ENCODE measurements at places on chromosomes 1 and 21.
A peak's percentile ranks its signal among the peaks of the same experiment; 100 is the strongest.

GRCh38 chr1:67969446-67969845, 81.0 kb downstream of the DIRAS3 start:
- no peak for DNase-seq

GRCh38 chr1:63802109-63802508, 28.3 kb downstream of the ROR1 start:
- DNase-seq, result no peak

GRCh38 chr1:100796046-100796445, 76.5 kb downstream of the VCAM1 start:
- no peak for DNase-seq

GRCh38 chr1:99676876-99677275, 31.0 kb downstream of the PALMD start:
- no peak for DNase-seq

DNA sequence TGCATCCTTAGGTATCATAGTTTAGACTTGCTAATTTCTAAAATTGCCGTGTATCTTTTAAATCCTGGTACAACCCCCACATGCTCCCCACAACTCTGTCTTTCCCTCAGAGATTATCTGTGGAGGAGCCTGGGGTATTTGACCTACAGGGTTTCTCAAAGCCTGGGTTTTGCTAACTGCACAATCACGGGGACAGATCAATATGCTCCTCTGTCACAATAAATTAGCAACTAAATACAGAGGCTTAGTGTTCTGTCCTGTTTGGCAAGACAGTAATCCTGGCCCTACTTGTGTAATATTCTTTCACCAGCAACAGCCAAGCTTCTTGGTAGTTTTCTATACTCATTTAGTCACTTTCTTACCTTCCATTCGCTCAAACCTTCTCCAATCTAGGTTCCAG, 8.5 kb downstream of the ECHDC2 start:
- DNase-seq, result no peak

DNA sequence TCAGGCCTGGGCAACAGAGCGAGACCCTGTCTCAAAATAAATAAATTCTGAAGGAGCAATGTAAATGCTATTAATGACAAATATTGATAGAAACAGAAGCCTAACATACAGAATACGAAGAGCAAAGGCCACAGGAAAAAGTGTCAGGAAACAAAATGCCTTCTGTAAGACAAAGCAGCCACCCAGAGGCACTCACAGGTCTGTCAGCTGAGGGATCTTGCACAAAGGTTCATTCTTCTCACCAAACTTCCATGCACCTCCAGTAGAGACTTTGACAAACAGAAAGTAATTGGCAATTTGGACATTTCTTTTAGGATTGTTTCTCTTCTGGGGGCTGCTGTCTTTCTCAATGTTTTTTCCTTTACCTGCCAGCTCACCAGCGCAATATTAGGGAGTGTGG, 1.2 kb upstream of the ALDH9A1 start:
- DNase-seq, result no peak

DNA sequence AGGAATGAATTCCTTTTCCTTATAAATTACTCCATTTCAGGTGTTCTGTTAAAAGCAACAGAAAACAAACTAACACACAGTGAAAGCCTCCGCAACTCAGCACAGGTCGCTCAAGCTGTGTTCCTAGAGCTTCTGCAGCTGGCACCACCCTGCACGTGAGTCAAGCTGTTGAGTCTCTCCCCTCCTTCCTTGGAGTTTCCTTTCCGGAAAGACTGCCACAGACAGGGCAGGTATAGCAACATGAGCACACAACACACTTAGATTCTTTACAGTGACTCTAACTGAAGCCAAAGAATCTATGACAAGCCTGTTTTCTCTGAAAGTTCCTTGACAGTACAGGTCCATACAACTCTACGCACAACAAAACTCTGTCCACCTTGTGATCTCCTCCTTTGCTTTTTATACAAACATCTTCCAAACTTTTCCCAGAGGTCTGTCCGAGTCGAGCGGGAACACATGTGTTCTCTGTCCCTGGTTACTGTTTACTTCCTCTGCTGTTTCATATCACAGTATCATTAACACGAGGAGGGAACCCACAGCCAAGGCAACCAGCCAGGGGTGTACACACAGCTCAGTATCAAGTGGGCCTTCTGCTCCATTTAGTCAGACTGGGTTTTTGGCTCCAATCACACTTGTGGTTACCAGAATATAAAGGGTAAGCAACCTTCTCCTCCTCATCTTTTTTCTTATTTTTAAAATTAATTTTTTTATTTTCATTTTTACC, 38.7 kb upstream of the DESI2 start:
- no peak for DNase-seq

- DNase-seq, result no peak
These were observed 57.4 kb downstream of the BRINP2 start for GRCh38 chr1:177227978-177228692.

- DNase-seq, result no peak
These were observed 15.3 kb downstream of the CLSTN1 start for GRCh38 chr1:9808459-9808858.

GRCh38 chr21:31326522-31327242, 17.4 kb downstream of the TIAM1 start:
- DNase-seq, result peak; percentile 57

DNA sequence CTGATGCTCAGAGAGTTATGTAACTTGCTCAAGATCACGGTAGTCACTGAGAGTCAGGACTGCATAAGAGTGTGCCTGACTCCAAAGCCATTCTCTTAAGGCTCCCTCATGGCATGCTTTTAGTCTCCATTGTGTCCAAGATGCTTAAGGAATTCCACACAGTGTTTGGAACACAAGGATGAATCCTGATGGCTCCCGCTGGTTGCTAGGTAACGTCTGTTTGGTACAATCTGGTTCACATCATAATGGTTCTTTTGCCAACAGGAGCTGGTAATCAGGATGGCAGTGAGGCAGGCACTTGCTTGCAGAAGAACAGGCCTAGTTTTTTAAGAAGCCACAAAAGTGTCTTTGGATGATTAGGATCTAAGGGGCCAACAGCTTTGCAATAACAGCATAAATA, 436.5 kb upstream of the DAB1 start:
- peak; percentile 5 for DNase-seq

GRCh38 chr1:183568176-183569021, 21.9 kb downstream of the NCF2 start:
- DNase-seq, result peak; percentile 61

GRCh38 chr1:182485861-182486260, 35.9 kb downstream of the RGSL1 start:
- no peak for DNase-seq

- DNase-seq, result no peak
These were observed 606.0 kb downstream of the SMYD3 start for GRCh38 chr1:245901037-245901436.

DNA sequence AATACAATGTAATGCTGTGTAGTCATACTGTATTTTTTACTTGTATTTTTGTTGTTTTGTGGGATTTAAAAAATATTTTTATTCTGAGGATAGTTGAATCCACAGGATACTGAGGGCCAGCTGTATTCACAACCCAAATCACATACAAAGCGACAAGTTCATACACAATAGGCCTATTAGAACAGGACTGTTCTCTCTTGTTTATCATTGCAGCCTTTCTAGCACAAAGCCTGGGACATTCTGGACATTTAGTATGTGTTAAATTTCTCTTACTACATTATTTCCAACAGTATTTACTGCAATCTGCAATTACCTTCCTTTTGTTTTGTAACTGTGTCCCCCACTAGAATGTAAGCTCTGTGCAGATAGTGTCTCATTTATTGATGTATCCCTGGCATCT, 65.4 kb downstream of the SLC35A3 start:
- no peak for DNase-seq

- peak; percentile 48 for DNase-seq
These were observed 25.5 kb downstream of the UTS2 start for GRCh38 chr1:7827126-7827955.

DNA sequence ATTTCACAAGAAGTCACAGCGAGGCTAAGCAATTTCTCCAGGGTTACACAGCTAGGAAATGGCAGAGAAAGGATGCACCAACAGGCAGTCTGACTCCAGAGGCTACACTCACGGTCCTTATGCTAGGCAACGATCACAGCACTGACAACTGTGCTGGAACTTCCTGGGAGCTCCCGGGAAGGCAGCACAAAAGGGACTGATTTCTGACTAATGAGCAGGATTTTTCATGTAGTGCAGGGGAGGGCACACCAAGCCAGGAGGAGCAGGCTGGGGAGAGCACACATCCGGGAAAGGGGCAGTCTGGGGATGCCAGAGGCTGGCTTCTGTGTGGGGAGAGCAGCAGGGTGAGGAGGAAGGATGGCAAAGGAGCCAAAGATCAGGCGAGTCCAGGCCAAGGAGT, 486.7 kb downstream of the OMA1 start:
- no peak for DNase-seq

DNA sequence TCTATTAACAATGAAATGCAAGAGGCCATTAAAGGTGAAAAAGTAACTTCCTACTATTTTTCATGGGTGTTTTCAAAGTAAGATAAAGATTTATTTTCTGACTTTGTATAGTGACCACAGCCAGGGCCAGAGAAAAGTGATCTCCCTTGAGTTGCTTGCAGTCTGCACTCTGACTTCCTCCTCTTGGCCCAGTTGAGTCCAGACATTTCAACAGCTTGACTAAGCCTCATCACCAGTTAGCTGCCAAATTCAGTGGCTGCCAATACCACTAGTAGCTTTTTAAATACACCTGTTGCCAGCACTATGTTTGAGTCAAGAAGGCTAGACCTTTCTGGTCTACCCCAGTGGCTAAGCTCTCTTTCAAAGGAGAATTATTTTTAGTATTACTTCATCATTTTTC, 3.7 kb upstream of the NEK7 start:
- DNase-seq, result peak; percentile 64

GRCh38 chr1:79104617-79105016, 98.1 kb upstream of the ADGRL4 start:
- no peak for DNase-seq

Data from fibroblast of skin of back (primary cell).